ENCODE measurements at places on chromosomes 11 and 22.

DNA sequence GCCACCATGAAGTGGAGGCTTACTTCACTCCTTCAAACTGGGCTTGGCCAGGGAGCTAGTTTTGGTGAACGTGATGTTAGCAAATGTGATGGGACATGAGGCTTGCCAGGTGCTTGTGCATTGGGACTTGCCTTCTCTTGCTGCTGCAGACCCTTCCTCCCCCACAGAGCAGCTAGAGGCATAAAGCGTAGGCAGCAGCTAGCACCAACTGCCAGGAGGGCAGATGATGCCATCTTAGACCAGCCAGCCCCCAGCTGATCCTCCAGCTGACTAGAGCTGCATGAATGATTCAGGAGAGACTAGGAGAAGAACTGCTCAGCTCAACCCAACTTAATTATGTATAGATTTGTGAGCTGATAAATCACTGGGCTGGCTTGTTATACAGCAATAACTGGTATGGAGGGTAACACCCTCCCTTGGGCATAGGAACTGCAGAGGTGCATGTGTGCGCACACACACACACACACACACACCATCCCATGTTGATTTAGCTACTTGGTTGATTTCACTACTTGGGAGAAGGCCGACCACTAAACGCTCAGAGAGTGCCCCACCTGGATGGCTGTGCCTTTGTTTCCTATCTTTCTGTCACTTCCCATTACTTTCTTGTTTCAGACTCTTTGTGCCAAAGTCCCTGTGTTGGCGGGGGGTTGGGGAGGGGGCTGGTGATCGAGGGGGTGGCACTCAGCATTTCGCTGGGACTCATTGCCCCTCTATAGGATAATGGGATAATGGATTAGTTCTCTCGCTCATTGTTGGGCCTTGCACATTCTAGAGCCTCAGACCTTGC, 202.8 kb downstream of the ADAMTS15 start:
- DNase-seq, result no peak

DNA sequence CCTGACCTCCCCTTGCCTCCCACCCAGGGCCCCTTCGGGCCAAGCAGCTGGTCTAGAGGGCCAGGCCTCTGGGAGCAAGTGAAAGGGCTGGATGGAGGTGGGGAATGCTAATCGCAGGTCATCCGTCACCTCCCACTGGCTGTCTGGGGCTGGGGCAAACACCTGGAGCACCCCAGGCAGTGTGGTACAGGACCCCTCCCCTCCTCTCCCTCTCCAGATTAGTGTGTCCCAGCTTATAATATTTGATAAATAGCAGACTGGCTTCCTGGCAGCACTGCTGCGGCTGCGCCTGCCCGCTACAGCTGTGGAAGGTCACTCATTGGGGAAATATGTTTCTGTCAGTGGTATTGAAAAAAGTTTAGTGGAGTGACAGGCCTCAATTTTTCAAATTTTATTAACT, 90.7 kb upstream of the PHOX2A start:
- DNase-seq, result no peak

DNA sequence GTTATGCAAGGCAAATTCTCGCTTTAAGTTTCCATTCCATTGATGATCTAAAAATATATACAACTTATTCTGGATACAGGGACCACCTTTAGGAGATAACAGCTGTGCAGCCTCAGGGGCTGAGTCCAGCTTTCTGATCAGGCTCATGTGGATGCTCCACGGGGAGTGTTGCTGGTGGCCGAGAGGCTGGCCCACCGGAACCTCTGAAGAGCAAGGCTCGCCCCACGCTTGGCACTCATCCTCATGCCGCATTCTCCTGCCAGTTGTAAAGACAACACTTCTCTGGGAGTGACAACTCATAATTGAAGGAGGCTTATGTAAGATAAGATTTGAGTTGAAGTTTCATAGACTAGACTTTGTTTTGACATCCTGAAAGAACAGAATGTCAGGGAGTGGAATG, 123.5 kb downstream of the MPPED1 start:
- DNase-seq, result no peak

GRCh38 chr22:21573293-21573734, 5.8 kb downstream of the UBE2L3 start:
- no peak for DNase-seq
